ENCODE measurements at places on chromosomes 12 and 14. TPM values are rescaled to one million over a fixed set of nuclear protein-coding genes. Genes with fewer than 3 reads are reported as not detected.

Gene NYNRIN
- total RNA-seq, result 49.8 TPM

DNA sequence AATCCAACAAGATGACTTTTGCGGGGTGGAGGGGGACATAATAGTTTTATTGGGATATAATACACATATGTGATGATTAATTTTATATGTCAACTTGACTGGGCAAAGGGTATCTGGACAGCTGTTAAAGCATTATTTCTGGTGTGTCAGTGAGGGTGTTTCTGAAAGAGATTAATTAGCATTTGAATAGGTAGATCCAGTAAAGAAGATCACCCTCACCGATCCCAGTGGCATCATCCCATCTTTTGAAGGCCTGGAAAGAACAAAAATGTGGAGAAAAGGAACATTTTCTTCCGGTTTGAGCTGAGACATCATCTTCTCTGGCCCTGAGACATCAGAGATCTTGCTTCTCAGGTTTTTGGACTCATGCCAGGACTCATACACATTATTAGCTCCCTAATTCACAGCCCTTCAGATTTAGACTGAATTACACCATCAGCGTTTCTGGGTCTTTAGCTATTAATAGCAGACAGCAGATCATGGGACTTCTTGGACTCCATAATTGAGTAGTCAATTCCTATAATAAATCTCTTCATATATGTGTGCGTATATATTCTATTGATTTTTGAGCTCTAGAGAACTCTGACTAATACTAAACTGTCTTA is 283.6 kb downstream of the PCNX1 start:
- H3K27me3 ChIP-seq, result no peaks in the 10 kb centered on the region
- H3K4me1 ChIP-seq, result no peaks in the 10 kb centered on the region
- H3K36me3 ChIP-seq, result no peaks in the 10 kb centered on the region
- no peak for DNase-seq

GRCh38 chr12:5455045-5455444 is 23.1 kb downstream of the NTF3 start:
- DNase-seq, result no peak
- H3K4me3 ChIP-seq, result no peak overlapping the region
- H3K36me3 ChIP-seq, result no peaks in the 10 kb centered on the region
- peaks cover 18% of the 10 kb centered on the region for H3K4me1 ChIP-seq

Gene GTF2H3
- 25.0 TPM for total RNA-seq

Gene FMNL3
- total RNA-seq, result 51.2 TPM

- no peaks in the 10 kb centered on the region for H3K27me3 ChIP-seq
- no peak overlapping the region for H3K27ac ChIP-seq
- H3K36me3 ChIP-seq, result no peaks in the 10 kb centered on the region
- H3K4me3 ChIP-seq, result no peak overlapping the region
- H3K4me1 ChIP-seq, result peaks cover 4% of the 10 kb centered on the region
These were observed 41.7 kb upstream of the DDX11 start for GRCh38 chr12:31031951-31032335.

DNA sequence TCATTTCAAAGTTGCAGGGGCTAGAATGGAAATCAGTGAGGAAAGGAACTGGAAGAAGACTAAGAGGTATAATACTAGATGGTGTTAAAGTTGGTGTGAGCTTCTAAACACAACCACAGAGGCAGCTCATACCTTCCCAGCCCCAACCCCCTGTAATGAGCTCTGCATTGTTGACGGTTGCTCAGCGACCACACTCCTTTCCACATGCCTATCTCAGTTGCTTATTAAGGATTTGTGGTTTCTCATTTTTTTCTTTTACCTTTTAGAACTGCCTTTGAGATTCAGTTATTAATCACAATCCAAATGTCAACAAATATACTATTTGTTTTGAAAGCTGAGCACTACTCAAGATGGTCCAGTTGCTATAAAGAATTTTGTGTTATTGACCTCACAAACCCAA is 62.1 kb upstream of the KIF21A start:
- no peak overlapping the region for H3K27ac ChIP-seq
- H3K4me1 ChIP-seq, result no peaks in the 10 kb centered on the region
- no peak for DNase-seq
- H3K36me3 ChIP-seq, result no peaks in the 10 kb centered on the region
- H3K27me3 ChIP-seq, result no peaks in the 10 kb centered on the region
- no peak overlapping the region for H3K4me3 ChIP-seq

- H3K4me3 ChIP-seq, result no peak overlapping the region
- DNase-seq, result peak; percentile 12
- H3K36me3 ChIP-seq, result no peaks in the 10 kb centered on the region
- H3K27ac ChIP-seq, result no peak overlapping the region
- no peaks in the 10 kb centered on the region for H3K27me3 ChIP-seq
These were observed 35.9 kb downstream of the BBS10 start for GRCh38 chr12:76312315-76312714.

Gene KRT3
- not detected for total RNA-seq

- no peak overlapping the region for H3K4me3 ChIP-seq
- H3K27ac ChIP-seq, result no peak overlapping the region
- H3K4me1 ChIP-seq, result peaks cover 23% of the 10 kb centered on the region
- H3K36me3 ChIP-seq, result no peaks in the 10 kb centered on the region
These were observed 35.1 kb upstream of the ACTN1 start for GRCh38 chr14:69013943-69014782.

Gene PGF
- 8.7 TPM for total RNA-seq

- DNase-seq, result no peak
- H3K27ac ChIP-seq, result peak overlapping the region; percentile 90
- H3K27me3 ChIP-seq, result no peaks in the 10 kb centered on the region
- H3K4me1 ChIP-seq, result peaks cover 6% of the 10 kb centered on the region
- H3K4me3 ChIP-seq, result no peak overlapping the region
These were observed 75.0 kb downstream of the RFLNA start for GRCh38 chr12:124369827-124370378.

Gene ZNF26
- 15.5 TPM for total RNA-seq

- no peak for DNase-seq
- no peaks in the 10 kb centered on the region for H3K36me3 ChIP-seq
- H3K27me3 ChIP-seq, result no peaks in the 10 kb centered on the region
- H3K4me3 ChIP-seq, result peak overlapping the region; percentile 70
- H3K4me1 ChIP-seq, result peaks cover 38% of the 10 kb centered on the region
These were observed 66.2 kb upstream of the PTGR2 start for GRCh38 chr14:73785336-73785833.

Gene TMEM119
- total RNA-seq, result 22.5 TPM

Gene KRT8
- 639 TPM for total RNA-seq

DNA sequence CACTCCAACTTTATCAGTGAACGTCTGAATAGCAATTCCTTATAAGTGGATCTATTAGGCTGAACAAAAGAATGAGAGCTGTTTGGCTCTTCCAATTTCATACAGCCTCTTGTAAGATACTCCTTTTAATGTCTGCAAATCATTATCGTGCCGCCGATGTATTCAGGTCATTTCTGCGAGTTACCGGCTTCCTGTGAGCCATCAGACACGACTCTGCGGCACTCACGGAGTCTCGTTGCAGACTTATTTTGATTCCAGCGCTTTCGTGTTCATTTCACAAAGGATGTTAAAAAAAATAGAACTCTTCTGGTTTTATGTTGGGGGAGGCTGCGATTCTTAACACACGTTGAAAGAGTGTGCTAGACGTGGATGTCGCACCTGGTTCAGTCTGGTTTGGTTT is 106.6 kb downstream of the GLT1D1 start:
- H3K27ac ChIP-seq, result no peak overlapping the region
- H3K4me3 ChIP-seq, result no peak overlapping the region
- no peaks in the 10 kb centered on the region for H3K4me1 ChIP-seq
- H3K36me3 ChIP-seq, result no peaks in the 10 kb centered on the region

- H3K4me3 ChIP-seq, result no peak overlapping the region
- H3K27ac ChIP-seq, result no peak overlapping the region
- DNase-seq, result peak; percentile 59
- H3K4me1 ChIP-seq, result peaks cover 3% of the 10 kb centered on the region
- H3K27me3 ChIP-seq, result no peaks in the 10 kb centered on the region
- peaks cover 32% of the 10 kb centered on the region for H3K36me3 ChIP-seq
These were observed 12.9 kb downstream of the NYNRIN start for GRCh38 chr14:24411443-24412389.

Gene PLA2G1B
- total RNA-seq, result 6.5 TPM

DNA sequence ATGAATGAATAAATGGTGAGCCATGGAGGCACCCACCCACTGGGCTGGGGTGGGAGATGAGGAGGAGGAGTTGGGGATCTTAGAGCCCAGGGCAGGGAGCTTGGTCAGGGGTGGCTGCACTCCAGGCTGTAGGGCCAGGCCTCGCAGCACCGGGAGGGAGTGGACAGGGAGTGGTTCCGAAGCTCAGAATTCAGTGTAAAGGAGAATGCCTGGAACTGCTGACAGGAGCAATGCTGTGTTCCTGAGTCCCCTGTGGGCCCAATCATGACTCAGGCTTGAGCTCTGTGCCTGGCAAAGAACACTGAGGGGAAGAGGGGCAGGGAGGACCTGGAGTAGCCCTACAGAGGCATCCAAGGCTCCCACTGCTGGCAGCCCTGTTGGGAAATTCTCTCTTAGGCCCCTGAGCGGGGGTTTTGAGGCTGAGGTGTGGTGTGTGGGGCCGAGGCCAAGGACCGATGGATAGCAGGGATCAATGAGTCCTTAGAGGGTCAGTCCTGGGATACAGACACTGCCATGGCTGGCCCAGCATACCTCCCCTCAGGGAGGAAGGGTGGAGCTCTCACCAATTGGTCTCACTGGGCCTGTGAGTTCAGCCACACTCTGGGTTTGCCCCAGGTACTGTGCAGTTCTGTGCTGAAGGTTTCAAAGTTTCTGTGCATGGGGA is 9.5 kb upstream of the RABGGTA start:
- H3K4me1 ChIP-seq, result peaks cover 4% of the 10 kb centered on the region
- DNase-seq, result no peak
- no peak overlapping the region for H3K4me3 ChIP-seq

DNA sequence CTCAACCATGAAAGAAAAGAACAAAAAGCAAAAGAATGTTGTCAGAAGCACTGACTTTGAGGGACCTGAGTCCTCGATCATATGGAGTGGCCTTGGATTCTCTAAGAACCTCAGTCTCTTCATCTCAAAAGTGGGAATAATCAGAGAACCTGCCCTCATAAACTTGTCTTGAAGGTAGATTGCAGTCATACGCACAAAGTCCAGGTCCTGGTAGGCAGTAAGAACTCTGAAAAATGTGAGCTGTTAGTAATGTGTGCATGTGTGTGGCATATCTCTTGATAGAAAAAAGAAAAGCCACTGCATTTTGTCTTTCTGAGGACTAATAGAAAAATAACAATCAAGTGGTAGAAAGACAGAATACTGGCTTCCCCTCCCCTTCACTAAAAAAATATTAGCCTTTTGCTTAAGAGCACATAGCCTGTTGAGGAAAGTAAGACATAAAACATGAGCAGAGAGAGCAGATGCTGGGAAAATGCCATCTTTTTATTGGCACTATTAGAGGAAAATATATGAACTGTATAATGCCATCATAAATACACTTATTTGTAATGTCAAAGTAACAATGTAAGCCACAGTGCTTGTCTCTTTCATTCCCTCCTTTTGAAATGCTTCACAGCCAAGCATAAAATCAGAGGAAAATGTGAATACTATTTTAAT is 205.1 kb upstream of the TBX3 start:
- no peaks in the 10 kb centered on the region for H3K36me3 ChIP-seq
- H3K4me3 ChIP-seq, result no peak overlapping the region
- peak; percentile 59 for DNase-seq
- no peaks in the 10 kb centered on the region for H3K4me1 ChIP-seq
- no peak overlapping the region for H3K27ac ChIP-seq

DNA sequence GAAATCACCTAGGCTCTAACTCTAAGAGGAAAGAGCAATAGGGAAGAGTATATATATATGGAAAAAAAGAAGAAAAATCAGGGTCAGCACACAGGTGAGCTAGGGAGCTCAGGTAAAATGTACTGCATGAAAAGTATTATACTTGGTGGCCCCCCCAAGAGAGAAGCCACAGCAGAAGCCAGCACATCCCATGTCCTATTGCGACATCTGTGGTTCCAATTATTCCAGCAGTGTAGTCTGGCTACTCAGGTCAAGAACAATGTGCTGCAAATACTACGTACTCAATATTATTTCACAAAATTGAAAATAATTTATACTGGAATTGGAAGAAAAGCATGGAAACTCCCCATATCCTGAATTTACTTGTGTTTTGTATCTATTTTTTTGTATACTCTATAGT is 85.5 kb downstream of the CEP83 start:
- H3K36me3 ChIP-seq, result no peaks in the 10 kb centered on the region
- H3K4me1 ChIP-seq, result no peaks in the 10 kb centered on the region
- H3K27ac ChIP-seq, result no peak overlapping the region
- H3K4me3 ChIP-seq, result no peak overlapping the region

- H3K4me3 ChIP-seq, result no peak overlapping the region
- no peak overlapping the region for H3K27ac ChIP-seq
- no peak for DNase-seq
- H3K27me3 ChIP-seq, result no peaks in the 10 kb centered on the region
- peaks cover 30% of the 10 kb centered on the region for H3K36me3 ChIP-seq
These were observed 7.1 kb downstream of the A2M start for GRCh38 chr12:9108504-9109212.

Data from lung (tissue), 17 donors.